Osteocyte (in vitro differentiated cells): ENCODE measurements at places on chromosomes 2 and 18. TPM values are rescaled to one million over a fixed set of nuclear protein-coding genes. Genes with fewer than 3 reads are reported as not detected.
A peak's percentile ranks its signal among the peaks of the same experiment; 100 is the strongest.

HOXD13 gene
- not detected in 2 replicates for total RNA-seq

CCDC68 gene
- not detected in 2 replicates for total RNA-seq

DNA sequence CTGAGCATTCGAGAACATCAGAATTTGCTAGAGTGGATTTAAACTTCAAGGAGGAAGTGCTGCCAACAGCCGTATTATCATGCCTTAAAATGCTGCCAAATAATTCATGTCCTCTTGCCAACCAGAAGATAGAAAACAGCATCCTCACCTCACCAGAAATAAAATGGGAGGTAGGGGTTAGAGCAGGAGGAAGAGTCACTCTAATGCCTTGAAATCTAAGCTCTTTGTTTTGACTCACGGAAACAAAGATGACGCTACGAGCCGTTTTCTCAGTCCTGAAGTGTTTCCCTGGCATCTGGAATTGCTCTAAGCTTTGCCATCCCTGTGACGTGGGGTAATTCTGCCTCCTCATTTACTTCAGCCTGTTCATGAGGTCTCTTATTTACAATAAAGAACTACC, 97.1 kb downstream of the PRPF40A start:
- DNase-seq, result no peak

DNA sequence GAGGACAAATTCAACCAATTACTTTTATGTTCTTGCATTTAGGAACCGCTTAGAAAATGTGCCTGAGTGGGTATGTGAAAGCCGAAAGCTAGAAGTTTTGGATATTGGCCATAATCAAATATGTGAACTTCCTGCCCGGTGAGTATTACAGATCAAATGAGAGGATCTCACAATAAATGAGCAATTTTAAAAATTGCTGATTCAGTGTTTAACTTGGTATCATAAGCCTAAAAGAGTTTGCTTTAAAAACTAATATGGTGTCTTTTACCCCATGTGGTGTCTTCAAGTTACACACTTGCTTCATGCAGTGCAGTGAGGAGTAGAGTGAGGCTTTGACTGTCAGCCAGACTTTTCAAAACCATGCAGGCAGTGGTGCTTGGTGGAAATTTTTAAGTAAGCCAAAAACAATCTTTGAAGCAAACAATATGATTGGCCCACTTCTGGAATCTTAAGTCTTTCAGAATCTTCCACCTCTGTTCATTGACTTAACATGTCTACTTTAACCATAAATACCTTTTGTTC, 199.6 kb downstream of the PHLPP1 start:
- DNase-seq, result no peak

- DNase-seq, result no peak
Observed at GRCh38 chr18:74252039-74252395, 39.7 kb downstream of the CYB5A start.

- peak; percentile 88 for DNase-seq
Observed at GRCh38 chr18:5895876-5896740, 786 bp upstream of the TMEM200C start.

GRCh38 chr2:161146209-161146775, 13.9 kb upstream of the TANK start:
- no peak for DNase-seq

DNA sequence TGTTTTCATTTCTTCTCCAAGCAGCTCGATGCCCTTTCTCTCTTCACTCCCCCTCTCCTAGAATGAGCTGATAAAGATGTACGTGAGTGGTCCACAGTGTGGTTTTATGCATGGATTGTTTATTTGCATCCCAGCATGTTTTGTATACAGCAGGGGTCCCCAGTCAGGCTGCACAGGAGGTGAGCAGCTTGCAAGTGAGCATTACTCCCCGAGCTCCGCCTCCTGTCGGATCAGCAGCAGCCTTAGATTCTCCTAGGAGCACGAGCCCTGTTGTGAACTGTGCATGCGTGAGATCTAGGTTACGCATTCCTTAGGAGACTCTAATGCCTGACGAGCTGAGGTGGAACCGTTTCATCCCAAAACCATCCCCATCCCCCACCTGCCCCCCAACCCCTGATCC, 262.6 kb downstream of the AGAP1 start:
- DNase-seq, result no peak

FAM168B gene
- 111 and 114 TPM in 2 replicates for total RNA-seq

C1QL2 gene
- not detected in 2 replicates for total RNA-seq

DNA sequence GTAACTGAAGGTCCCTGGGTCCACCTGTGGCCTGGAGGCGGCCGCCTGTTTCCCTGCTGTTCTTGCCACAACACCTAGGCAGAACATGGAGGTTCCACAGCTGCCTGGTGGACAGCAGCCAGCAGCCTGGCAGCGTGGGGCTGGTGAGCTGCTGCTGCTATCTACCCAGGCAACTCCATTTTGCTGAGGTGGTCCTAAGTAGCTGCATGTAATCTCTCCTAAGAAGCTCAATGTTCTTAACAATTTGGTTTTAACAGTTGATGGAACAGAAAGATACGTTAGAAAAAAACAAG, 66.7 kb downstream of the NDUFA10 start:
- no peak for DNase-seq

GNAL gene
- total RNA-seq, result 1.2 and 1.3 TPM in 2 replicates

- DNase-seq, result no peak
Observed at GRCh38 chr2:211390536-211391188, 834.3 kb downstream of the CPS1 start.
